ENCODE measurements at places on chromosomes 2 and 18.

DNA sequence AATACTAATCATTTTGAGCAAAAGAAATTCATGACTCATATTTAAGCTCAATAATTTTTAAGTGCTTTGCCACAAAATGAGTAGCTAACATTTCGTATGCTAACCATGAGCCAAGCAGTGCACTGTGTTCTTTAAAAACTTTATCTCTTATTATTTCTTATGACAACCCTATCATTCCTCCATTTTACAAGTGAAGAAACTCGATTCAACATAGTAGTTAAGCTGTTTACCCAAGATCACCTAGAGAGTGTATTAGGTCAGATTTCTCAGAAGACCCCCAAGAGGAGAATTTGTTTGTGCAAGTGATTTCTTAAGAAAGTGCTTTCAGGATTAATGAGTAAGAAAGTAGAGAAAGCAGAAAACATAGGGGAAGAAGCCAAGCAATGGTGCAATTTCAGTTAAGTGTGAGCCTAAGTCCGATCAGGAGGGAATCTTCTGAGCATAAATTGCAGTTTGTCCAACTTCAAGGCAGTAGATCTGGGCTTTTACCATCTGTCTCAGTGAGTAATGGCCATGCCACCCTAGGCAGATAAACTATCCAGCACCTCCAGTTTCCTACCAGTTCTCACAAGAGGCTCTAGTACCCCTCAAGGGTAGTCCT, 202.7 kb downstream of the SCG2 start:
- DNase-seq: no peak

- DNase-seq: no peak
Measured at GRCh38 chr2:9334761-9335160, 88.6 kb downstream of the ITGB1BP1 start.

- no peak for DNase-seq
Measured at GRCh38 chr2:11330457-11331142, 13.8 kb downstream of the ROCK2 start.

GRCh38 chr2:104140361-104140760, 713.6 kb upstream of the POU3F3 start:
- no peak for DNase-seq

DNA sequence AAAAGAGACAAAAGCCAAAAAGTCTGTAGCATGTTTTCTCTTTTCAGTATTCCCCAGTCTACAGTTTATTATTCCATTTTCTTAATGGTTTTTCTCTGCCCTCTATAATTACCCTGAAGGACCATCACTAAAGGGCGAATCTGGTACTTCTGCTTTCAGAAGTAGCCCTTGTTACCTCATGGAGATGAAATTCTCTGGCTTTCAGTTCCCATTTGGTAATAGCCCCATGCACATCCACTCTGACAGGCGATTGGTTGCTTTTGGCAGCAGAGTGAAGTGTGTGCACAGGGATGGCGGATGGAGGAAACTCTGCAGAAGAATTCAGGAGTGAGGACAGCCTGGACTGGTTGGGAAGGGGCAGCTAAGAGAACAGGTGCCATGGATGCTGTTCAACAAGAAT, 66.3 kb upstream of the NABP1 start:
- DNase-seq: no peak

- DNase-seq: no peak
Measured at GRCh38 chr2:208249296-208249695, 5.6 kb downstream of the IDH1 start.

DNA sequence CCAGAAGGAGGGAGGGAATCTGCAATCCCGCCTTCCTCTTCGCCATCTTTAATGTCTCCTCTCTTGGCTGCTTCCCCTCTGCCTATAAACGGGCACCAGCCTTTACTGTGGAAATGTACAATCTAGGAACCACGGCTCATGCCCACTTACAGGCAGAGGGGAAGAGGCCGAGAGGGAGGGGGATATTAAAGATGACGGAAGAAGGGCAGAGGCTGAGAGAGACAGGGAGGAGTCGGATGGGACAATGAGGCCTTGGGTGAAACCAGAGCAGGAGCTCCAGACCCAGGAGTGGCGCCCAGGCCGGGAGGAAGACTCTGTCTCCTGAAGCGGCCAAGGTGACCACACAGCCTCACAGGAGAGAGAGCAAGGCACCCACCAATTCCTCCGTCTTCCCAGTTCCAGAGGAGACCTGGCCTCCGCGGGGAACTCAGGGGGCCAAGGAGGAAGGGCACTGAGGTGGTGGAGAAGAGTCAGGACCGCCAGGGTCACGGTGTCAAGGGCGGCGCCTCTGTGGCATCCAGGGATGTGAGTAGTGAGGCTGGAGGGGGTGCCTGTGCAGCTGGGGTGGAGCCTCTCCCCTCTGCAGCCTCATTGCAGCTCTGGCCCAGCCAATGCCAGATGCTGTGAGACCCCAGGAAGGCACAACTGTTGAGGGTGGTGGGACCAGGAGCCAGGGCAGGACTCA, 67.8 kb downstream of the CIB4 start:
- no peak for DNase-seq

- DNase-seq: peak; percentile 7
Measured at GRCh38 chr2:71545572-71546274, 92.4 kb downstream of the DYSF start.

DNA sequence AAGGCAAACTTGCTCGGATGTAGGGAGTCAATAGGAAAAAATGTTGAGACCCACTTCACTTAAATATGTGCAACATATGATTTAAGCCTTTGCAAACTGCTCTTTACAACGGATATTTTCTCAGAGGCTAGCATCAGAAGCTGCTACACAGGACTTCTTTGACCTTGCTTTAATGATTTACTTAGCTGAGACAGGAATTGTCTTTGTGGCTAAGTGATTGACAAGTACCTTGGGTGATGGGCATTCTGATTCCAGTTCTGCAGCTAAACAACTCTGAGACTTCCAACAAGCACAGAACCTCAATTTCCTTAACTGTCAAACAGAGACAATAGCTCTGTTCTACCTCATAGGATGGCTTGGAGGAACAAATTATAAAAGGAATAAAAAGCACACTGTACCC, 150.2 kb downstream of the NCKAP5 start:
- no peak for DNase-seq
